Activated CD4-positive, alpha-beta T cell treated with anti-CD3 and anti-CD28 coated beads, Interleukin-2, amount 50 U/mL, for 4 hours (primary cell): ENCODE measurements at places on chromosomes 5 and 9.

DNA sequence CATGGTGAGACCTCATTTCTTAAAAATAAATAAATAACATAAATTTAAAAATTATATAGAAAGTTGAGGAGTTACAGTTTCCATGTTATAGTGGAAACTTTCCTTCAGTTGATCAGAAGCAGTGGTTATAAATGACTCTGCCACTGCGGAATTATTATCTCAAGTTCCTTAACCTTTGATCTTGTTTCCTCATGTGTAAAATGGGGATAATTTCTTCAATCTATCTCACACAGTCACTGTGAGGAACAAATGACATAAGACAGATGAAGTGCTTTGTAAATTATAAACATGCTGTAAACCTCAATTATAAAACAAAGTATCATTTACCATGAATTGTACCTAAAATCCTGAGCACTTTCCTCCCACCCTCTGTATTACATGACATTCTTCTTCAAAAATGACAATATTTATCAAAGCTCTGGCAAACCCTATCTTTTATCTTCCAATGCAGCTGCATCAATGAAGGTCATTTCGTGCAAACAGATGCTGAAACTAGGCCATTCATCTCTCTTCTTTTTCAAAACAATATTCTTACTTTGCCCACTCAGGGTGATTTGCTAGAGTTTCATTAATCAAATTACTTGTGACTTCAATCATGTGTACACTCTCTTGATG, 46.8 kb downstream of the TMEM245 start:
- no peak for DNase-seq

- no peak for DNase-seq
Measured at GRCh38 chr5:168681556-168682183, 102.5 kb upstream of the PANK3 start.

- DNase-seq: no peak
Measured at GRCh38 chr5:135915466-135916001, 19.9 kb upstream of the IL9 start.

DNA sequence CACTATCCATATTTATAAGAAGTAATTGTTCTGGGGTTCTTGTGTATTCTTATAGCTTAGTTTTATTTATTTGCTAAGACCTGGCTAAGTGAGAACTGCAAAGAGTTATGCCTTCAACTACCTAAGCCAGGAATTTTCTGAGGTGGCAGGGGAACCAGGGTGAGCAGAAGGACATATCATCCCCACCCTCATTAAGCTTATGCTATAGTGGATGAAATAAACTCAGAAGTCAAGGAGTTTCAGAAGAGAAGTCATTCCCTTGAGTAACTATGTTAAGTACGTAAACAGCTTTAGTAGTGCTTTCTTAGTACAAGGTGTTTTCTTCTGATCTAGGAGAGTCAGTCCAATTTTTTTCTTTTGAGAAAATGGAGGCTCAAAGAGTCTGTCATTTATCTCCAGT, 41.7 kb downstream of the STK32A start:
- DNase-seq: no peak

GRCh38 chr9:27118916-27119315, 9.9 kb downstream of the TEK start:
- no peak for DNase-seq

- no peak for DNase-seq
Measured at GRCh38 chr5:61969347-61969746, 336.7 kb upstream of the KIF2A start.

- no peak for DNase-seq
Measured at GRCh38 chr9:89536600-89536999, 38.7 kb upstream of the SEMA4D start.

DNA sequence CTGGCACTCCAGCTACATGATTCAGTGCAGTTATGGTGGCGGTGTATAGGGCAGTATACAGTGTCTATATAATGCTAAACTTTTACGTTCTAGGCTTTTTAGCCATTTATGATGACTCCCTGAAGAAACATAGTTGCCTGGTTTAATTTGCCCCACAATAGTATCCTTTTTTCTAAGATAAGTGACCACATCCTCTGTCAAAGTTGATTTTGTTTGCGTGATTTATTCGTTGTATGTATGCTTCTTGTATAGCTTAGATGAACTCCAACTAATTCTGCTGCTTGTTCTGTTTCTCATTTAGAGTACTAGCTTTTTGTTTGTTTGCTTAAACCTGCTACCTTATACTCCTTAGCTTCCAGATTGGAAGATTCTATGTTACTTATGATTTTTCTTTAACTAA, 83.6 kb downstream of the ERMP1 start:
- DNase-seq: no peak

- no peak for DNase-seq
Measured at GRCh38 chr9:109912726-109913460, 132.9 kb downstream of the PALM2AKAP2 start.

DNA sequence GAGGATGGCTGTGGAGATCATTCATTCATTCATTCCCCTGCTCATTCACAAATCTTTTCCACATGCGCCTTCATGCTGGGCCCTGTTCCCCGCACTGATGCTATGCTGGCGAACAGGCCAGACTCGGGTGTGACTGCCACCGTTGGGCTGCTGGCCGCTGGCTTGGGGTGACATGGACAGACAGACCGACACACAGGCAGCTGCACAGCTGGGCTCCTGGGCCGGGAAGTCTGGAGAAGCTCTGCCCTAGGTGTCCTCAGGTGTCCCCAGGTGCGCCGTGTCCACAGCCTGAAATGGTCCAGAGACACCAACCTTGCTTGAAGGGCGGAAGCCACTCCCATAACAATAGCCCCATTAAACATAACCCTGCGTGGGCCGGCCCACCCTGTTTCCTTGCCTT, 35.0 kb upstream of the BARHL1 start:
- no peak for DNase-seq

- DNase-seq: no peak
Measured at GRCh38 chr5:150502106-150502505, 5.8 kb upstream of the NDST1 start.

GRCh38 chr5:82393951-82394350, 115.8 kb upstream of the RPS23 start:
- no peak for DNase-seq

GRCh38 chr5:122547669-122548068, 227.2 kb upstream of the SNX2 start:
- no peak for DNase-seq

DNA sequence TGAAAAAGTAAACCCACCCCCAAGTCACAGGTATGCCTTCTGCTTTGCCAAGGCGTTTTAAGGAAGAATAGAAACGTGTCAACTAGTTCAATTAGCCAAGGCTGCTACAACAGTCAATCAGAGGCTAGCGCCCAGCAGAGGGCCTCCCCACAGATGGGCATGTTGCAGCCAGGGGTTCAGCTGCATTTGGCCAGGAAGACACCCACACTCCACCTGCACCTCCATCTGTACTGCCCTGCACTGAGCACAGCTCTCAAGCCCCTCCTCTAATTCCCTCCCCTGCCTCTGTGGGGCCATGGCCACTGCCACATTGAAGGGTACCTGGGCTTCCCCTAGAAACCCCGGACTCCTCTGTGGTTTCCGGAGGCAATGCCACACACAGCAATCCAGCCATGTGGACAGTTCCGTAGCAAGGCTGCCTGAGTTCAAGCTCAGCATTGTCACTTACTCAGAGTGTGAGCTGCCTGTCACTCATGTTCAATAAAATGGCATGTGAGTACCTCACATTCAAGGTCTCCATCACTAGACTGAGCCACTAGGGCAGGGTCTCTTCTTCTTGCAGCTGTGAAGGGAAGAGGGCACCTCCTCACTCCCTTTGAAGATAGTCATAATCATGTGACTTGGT, 248.4 kb downstream of the IRX2 start:
- DNase-seq: no peak

DNA sequence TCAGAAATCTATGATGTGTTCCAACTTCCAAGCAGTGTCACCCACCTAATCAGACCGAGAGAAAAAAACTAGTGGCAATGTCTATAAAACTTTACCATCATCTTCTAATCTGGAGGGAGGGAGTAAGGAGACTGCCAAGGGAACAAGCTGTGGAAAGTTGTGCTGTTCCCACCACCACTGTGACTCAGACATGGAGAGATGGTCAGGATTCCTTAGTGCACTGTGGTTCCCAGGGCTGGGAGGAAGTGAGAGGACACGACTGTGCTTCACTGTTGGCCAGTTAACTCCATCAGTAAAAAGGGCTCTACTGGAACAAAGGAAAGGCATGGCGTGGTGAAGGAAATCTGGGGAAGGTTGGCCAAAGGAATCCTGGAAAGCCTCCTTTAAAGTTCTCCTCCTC, 18.8 kb downstream of the TICAM2 start:
- no peak for DNase-seq

- DNase-seq: no peak
Measured at GRCh38 chr5:90830058-90830457, 271.5 kb downstream of the ADGRV1 start.

DNA sequence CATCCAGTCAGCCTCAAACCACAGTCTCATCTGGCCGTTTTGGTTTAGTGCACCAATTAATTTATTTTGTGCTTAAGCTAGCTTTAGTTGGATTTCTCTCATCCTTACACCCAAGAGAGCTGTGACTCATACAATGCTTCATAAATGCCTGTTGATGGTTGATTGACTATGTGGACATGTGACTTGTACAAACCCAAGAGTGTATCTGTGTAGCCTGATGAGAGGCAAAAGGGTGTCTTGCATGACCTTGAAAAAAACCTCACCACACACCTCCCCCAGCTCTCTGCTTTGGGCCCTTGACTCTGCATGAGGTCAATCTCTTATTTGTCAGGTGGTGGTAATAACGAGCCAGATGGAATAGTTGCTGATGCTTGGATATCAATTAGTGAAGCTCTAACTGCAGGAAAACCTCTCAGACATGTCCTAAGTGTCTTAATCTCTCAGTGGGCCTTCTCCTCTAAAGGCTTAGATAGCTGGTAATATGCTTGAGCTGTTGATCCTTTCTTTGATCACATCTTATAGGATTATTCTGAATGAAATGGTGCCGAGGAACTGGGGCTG, 10.6 kb upstream of the GLRA1 start:
- no peak for DNase-seq

- no peak for DNase-seq
Measured at GRCh38 chr5:39016587-39017275, 57.5 kb downstream of the RICTOR start.

DNA sequence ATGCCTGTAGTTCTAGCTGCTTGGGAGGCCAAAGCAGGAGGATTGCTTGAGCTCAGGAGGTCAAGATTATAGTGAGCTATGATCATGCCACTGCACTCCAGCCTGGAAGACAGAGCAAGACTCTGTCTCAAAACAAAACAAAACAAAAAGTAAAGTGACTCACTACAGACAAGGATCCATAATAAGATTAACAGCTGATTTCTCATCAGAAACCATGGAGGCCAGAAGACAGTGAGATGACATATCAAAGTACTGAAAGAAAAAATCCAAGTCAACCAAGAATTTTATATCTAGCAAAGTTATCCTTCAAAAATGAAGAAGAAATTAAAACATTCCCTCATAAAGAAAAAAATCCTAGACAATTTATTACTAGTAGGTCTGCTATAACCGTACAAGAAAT, 69.4 kb upstream of the ZBTB43 start:
- DNase-seq: no peak

- no peak for DNase-seq
Measured at GRCh38 chr5:19122923-19123322, 865.1 kb downstream of the CDH18 start.

DNA sequence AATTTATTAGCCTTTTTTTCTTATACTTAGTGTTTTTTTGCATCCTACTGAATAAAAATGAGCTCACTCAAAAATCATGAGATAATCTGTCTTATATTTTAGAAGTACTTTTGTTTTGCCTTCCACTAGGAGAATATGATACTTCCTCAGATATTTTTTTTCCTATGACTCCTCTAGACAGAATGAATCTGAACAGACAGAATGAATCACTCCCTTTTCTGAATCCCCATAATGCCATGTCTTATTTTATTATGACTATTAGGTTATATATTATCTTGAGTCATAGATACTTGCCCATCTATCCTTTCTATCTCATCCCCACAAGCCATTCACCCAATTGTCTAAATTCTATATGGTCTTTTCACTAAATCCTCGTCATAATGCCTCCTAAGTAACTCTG, 134.6 kb downstream of the BRINP1 start:
- DNase-seq: no peak

GRCh38 chr9:72315510-72316311, 49.3 kb downstream of the ZFAND5 start:
- DNase-seq: no peak

DNA sequence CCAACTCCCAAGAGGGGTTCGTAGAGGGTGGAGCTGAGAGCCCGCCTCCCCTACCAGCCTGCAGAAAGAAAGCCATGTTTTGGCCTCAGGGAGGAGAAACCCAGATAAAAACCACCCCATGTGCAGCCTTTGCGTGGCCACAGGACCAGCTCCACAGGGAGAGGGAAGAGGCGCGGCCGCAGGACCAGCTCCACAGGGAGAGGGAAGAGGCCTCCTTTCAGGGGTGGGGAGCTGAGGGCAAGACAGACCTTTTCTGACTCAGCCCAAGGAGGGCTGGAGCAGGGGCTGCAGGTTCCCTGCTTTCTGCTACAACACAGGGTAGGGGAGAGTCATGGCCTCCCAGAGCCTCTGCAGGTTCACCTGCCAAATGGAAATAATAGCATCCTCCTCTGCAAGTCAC, 37.6 kb upstream of the KCNMB1 start:
- DNase-seq: no peak

DNA sequence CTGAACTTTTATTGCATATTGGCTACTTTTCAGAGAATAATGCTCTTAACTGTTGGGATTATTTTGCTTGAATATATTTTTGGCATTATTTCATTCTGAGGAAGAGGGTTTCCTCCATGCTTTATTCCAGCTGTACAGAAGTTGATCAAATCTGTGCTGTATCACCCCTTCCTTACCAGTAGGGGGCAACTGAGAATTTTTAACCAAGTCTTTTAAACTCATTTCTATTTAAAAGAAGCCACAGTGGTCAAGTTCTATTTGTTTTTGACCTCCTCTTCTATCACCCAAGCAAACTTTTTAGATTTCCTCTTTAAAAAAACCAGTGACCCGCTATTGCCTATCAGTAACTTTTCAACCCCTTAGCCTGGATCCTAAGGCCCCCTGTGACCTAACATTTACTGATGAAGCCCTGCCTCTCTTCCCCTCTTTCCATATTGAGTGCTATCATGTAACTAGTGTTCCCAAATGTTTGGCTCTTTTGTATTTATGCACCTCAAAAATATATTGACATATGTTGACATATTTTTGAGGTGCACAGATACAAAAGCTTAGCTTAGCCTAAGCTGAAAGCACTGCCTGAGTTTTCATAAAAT, 80.6 kb downstream of the FBXO4 start:
- DNase-seq: no peak

DNA sequence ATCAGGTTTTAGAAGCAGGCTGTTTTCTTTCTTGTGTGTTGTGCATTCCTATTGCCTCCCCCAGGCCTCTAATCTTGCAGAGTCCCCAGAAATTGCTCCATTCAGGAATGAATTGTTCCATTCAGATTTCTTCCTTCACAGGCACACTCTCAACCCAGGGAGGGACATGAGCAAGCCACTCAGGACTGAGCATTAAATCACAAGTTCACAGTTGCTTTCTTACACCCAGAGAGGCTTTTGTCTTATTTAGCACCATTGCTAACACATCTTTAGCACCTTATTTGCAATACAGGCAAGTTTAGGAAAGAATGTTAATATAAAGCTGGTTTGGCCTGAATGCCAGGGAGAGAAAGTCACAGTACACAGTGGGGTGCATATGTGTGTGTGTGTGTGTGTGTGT, 221.4 kb downstream of the RAB3C start:
- DNase-seq: no peak

GRCh38 chr5:135127439-135128240, 93.6 kb upstream of the PITX1 start:
- no peak for DNase-seq

- no peak for DNase-seq
Measured at GRCh38 chr5:91401175-91401574, 18.1 kb upstream of the ARRDC3 start.
